ENCODE measurements at places on chromosomes 1 and 21.

- DNase-seq, result no peak
Measured at GRCh38 chr1:98939471-98939870, 65.2 kb downstream of the PLPPR5 start.

DNA sequence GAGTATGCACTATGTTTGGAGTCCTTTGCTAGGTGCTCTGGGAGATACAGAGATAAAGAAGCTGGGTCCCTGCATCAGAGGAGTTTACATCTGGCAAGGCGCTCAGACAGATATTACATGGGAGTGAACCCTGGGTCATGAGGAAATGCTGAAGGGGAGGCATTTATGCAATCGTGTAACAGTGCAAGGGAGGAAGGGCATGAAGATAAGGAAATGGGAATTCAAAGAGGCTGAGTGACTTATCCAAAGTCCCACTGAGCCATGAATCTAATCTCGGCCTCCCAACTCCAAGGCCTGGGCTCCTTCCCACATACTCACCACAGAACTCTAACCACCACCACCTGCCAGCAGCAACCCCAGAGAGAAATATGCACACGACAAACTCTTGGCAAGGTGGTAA, 51.6 kb downstream of the FAM163A start:
- no peak for DNase-seq

DNA sequence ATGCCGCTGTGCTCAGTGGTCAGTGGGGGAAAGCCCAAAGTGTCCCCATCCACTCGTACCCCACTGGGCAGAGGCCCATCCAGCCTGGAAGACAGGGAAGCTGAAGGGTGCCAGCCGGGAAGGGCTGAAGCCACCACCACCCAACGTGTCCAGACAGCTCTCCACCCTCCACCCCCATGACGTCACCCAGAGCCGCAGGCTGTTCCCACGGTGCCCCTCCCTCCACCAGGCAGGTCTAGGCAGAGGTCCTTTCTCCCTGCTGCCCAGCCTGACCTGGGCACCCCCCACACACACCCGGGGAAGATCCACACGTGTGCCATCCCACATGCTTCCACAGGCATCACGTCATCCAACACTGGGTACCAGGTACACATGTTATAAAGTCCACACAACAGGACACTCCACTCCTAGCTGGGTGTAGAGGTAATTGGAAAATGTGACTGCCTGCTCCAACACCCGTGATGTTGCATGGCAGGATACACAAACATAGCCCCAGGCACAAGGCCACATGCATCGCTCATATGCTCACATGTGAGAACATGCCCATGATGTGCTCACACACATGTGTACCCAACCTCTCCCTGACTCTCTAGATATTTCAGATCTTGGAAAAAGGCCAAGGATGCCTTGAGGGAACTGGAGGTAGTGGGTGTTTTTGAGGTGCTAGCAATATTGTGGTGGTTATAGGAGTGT, 5.1 kb upstream of the ARHGAP30 start:
- DNase-seq, result no peak

- no peak for DNase-seq
Measured at GRCh38 chr1:197725976-197726375, 49.3 kb downstream of the DENND1B start.

GRCh38 chr1:116916533-116917445, 7.1 kb downstream of the PTGFRN start:
- no peak for DNase-seq
